Activated T-cell treated with anti-CD3 and anti-CD28 coated beads for 24 hours (primary cell): ENCODE measurements at places on chromosomes 1 and 21.

- DNase-seq: no peak
These were observed 57.2 kb downstream of the CD46 start for GRCh38 chr1:207808911-207809555.

DNA sequence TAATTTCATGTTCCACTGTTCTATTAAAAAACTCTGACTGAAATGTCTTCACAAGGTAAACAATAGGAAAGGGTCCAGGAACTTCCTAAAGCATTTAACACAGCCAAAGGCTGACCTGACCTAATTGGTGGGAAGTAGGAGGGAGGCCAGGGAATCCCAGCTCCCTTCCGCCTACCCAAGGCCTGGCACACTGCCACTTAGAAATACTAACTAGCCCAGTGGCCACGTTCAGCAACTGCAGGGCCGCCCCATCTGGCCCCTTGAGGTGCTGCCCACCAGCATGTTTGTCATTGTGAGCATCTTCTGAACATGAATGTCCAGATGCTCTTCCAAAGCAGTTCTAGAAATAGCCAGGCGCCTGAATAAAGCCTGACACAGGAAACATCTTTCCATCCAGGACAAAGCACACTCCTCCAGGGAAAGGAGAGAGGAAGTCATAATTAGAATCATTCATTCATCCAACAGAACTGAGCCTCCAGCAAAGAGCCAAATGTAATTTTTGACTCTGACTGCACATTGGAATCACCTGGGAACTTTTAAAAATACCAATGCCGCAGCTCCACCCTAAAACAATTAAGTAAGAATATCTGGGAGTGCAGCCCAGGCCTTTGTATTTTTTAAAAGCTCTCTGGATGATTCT, 44.6 kb upstream of the BCL9 start:
- DNase-seq: no peak

DNA sequence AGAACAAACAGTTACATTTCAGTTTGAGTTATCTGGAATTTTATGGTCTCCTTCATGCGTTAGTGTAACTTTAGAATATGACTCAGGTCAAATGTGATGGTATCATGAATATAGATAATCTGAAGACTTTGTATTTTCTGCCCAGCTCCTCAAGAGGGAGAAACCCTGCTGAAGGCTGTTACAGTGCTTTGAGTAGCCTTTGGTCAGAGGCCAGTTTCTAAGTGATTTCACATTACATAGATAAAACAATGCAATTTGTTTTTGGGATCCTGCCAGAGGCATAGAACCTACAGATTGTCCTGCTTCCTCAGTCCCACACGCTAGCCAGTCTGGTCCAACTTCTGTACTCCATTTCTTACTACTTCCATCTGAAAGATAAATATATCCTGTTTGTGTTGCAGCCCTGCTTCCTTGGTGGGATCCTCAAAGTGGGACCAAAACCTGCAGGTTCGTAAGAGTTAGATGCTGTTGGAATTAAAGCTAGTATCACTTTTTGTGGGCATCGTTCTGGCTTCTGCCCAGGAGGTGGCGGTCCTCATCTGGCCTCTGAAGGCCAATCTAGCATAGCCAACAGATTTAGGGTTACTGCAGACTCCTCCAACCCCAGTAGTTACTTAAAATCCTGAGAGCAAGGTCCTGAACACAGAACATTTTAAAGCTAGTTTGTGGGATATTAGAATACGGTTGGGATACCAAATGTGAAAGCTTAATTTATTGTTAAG, 645.8 kb upstream of the USP24 start:
- no peak for DNase-seq

DNA sequence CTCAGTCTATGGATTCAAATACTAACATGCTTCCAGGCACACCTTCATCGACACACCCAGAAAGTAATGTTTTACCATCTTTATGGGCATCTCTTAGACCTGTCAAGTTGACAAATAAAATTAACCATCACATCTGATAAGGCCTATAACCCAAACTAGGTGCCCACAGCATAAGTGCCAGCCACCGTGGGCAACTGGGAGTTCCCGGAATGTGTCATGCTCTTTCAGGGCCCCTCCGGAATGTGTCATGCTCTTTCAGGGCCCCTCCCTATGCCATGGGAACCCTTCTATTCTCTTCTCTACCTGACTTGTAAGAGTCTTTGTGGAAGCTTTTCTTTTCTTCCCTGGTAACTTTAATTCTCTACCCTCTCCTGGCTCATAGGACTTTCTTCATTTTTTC, 26.6 kb downstream of the KRTAP24-1 start:
- DNase-seq: no peak

DNA sequence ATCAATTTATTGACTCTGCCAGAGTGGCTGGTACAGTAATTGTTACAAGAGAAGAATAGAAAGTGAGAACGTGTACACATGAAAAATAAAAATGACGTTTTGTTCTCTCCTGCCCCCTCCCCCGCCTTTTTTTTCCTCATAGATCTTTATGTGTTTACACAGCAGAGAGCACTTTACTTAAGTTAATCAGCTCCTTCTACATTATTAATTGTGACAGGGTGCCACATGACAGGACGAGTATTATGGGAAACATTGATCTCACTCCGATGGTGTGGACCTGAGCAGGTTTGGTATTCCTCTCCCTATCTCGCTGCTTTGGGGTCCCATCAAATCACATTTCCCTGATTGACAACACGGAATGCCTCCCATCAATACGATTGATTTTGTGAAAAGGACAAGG, 285.7 kb downstream of the TM2D1 start:
- no peak for DNase-seq

- no peak for DNase-seq
These were observed 272.6 kb downstream of the MATN1 start for GRCh38 chr1:30450818-30451233.

GRCh38 chr1:157091668-157092273, 7.8 kb downstream of the ETV3L start:
- no peak for DNase-seq

- DNase-seq: no peak
These were observed 543.9 kb downstream of the AJAP1 start for GRCh38 chr1:5198328-5198727.

GRCh38 chr1:156862997-156863599, 2.4 kb downstream of the NTRK1 start:
- DNase-seq: no peak

GRCh38 chr1:33377013-33377412, 53.9 kb downstream of the PHC2 start:
- DNase-seq: no peak

DNA sequence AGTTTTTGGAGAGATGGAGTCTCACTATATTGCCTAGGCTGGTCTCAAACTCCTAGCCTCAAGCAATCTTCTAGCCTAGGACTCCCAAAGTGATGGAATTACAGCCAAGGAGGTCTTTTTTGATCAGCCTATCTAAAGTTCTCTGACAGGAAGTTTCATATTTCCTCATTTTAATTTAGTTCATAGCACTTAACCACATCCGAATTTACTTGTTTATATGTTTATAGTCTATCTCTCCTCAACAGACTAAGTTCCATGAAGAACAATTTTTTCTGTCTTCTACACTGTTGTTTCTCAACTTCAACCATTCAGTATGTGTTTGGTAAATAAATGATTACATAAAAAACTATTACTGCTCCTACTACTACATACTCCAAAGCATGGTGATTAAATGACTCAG, 47.9 kb downstream of the GON4L start:
- no peak for DNase-seq

- no peak for DNase-seq
These were observed 7.8 kb upstream of the BCL10 start for GRCh38 chr1:85284202-85284601.

DNA sequence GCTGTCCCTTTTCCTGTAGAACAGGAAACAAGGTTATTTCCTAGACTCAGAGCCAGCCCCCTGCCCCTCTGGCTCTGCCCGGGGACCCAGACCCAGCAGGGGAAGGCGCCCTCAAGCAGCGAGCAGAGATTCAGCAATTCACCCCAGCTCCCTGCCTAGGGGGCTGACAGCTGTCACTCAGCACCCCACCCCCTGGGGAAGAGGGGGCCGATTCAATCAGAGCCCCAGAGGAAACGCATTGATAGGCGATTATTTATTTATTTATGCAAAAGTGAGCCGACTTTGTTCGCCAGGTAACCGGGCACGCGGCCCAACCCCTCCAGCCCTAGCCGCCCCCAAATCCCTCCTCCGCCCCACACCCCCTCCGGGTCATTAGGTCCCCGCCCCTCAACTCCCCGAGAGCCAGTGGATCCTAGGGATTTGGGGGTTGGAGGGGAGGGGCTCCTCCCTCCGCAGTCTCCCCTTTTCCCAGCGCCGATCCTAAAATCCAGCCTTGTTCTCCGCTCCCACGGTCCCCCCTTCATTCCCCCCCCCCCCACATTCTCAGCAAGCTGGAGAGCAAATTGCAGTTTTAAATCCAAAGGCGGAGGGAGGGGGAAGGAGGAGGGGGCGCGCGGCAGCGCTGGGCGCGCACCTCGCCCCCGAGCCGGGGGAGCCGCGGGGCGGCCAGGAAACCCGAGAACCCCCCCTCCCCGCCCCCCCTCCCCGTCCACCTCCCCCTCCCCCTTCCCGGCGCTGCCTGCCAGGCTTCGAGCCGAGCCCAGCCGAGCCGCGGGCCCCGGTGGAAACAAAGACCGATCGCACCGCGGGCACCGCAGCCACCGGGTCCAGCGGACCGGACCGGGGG, 1.3 kb downstream of the AHDC1 start:
- DNase-seq: no peak

DNA sequence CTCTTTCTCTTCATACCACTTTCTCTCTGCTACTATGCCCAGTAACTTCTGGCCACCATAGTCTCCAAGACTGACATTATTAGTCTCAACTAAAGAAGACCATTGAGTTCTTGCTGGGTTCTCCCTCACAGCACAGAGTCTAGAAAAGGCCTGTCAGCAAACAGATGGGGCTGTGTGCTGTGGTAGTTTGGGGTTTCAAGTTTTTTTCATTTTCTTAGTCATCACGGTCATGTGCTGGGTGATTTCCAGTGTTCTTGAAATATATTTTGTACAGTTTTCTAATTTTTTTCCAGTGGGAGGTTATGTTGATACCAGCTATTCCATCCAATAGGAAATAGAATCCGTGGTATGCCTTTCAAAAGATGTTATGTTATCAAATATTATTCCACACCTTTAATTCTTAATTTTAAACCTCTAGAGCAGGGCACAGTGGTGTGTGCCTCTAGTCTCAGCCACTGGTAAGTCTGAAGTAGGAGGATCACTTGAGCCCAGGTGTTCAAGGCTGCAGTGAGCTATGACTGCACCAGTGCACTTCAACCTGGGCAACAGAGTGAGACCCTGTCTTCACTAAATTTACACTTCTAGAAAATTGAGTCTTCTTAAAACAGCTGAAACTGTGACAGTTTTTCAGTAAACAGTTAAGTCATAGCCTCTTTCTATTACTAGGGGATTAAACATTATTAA, 8.3 kb downstream of the CFHR2 start:
- DNase-seq: no peak

DNA sequence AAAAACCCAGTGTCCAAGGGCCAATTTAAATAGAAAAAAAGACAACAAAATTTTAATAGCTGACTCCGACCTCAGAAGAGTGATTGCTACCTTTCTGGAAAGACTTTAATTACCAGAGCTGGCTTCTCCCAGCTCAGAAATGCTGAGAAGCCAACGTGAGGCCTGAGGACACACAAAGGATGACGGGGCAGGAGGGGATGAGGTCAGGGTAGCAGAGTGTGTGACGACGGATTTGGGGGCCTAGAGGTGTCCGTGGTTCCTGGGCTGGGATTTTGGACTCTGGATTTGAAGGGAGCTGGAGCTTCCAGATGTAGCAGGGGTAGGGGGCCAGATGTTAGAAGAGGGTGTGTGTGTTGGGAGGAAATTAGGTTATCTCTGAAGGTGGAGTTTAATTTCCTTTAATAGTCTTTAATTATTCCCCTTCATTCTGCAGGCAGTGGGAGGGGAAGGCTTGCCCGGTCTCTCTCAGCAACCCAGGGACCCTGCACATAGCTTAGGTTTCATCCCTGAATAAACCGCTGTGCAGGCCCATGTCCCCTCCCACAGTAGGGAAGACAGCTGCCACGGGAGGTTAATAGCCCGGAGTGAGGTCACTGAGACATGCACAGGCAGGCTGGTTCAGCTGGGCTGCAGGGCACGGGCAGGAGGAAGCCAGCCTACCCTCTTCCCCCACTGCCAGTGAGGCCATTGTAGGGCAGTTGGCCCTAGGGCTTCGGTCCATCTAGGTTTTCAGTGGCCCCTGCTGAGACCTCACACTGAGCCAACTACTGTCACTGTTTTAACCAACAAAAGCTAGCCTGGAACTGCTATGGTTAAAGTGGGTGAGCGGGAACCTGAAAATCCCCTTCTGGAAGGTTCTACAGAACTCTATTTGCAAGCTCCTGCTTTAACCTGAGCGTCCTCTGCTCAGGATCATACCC, 3.8 kb upstream of the PADI3 start:
- DNase-seq: no peak

DNA sequence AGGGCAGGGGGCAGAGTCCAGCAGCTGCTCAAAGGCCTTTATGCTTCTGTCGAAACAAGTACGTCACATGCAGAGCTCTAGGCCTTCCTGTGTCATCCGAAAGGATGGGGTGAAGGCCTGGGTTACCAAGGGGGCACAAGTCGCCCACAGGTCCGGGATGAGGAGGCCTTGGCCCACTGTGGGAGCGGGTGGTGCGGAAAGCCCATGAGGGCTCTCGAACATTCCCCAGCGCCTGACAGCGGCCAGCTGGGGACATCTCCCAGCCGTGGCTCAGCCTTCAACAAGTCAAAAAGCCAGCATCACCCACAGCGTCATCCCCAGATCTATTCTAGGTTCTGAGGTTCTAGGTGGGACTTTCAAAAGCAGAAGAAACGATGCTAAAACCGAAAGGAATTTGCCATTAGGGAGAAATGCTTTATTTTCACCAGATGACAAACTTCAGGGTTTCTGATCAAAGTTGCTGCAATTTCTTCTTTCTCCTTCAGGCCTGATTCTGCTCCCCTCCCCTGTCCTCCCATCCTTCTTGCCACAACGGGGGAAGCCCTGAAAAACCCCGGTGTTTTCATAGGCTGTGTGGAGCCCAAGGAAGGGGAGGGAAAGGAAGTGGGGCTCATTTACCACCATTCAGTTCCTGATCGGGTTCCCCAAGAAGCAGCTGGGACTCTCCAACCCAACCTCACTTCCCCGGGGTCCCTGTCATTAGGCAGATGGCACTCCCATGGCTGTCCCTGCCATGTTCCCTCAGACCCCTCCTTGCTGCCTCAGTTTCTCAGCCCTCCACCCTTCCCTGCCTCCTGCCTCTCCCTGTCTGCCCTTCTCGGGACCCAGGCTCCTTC, 17.6 kb downstream of the GPR137B start:
- no peak for DNase-seq

DNA sequence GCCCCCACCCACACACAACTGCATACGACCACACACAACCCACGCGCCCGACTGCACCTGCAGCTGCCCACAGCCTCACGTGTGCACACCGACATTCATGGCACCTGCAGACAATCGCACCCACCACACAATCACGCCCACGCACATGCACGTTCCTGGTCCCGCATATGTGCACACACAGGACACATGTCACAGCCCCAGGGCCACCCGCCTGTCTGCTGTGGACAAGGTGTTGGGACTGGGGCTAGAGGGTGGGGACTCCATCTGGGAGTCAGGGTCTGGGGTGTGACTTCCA, 56.4 kb downstream of the ARHGEF16 start:
- no peak for DNase-seq

DNA sequence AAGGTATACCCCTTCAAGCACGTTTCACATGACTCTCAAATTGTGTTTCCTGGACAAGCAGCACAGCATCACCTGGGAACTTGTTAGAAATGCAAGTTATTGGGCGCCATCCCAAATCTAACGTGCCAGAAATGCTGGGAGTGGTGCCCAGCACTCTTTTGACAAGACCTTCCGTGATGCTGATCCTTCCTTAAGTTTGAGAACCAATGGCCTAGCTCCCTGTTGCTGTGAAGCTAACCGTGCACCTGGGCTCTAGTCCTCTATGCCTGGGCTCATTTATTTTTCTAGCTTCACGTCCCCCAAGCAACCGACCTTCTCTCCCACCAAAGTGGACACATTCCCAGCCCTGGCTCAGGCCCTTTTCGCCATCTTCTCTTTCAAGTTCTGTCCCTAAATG, 4.3 kb downstream of the BEST4 start:
- no peak for DNase-seq
